ENCODE measurements at places on chromosomes 1 and 21. TPM values are rescaled to one million over a fixed set of nuclear protein-coding genes. Genes with fewer than 3 reads are reported as not detected.
A peak's percentile ranks its signal among the peaks of the same experiment; 100 is the strongest.

DNA sequence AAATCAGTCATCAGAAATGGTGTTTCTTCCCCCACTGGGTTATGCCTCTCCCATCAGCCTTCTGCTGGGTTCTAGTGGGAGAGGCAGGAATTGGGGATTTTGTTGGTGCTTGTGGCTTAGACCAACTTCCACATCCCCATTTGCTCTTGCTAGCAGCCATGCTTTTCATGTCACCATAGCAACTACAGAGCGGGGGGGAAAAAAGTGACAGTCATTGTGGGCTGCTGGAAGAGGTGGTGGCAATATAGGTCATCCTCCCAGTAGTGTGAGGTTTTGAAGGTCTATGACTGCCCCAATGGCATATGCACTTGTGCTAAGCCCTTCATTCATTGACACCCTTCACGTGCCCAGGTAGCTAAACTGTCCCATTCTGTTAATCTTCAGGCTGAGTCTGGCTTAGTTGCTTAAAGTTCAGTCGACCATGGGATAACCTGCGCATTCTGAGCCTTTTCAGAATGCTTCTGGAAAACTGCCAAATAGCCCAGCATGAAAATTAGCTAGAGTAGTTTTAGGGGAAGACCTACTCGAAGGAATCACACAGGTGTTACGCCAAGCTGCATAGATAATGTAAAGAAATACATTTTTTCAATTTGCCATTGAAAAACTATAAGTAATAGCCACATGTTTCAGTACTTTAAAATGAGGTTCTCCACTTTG lies 53.7 kb upstream of the ZNF326 start:
- no peak for DNase-seq

- no peak for DNase-seq
Measured at GRCh38 chr1:38336961-38337360, 290.4 kb upstream of the POU3F1 start.

DNA sequence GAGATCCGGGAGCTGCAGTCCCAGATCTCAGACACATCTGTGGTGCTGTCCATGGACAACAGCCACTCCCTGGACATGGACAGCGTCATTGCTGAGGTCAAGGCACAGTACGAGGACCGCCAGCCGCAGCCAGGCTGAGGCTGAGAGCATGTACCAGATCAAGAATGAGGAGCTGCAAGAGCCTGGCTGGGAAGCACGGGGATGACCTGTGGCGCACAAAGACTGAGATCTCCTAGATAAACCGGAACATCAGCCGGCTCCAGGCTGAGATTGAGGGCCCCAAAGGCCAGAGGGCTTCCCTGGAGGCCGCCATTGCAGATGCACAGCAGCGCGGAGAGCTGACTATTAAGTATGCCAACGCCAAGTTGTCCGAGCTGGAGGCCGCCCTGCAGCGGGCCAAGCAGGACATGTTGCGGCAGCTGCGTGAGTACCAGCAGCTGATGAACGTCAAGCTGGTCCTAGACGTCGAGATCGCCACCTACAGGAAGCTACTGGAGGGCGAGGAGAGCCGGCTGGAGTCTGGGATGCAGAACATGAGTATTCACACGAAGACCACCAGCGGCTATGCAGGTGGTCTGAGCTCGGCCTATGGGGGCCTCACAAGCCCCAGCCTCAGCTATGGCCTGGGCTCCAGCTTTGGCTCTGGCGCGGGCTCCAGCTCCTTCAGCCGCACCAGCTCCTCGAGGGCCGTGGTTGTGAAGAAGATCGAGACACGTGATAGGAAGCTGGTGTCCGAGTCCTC lies 25.5 kb downstream of the ETV3L start:
- peak; percentile 28 for DNase-seq

DNA sequence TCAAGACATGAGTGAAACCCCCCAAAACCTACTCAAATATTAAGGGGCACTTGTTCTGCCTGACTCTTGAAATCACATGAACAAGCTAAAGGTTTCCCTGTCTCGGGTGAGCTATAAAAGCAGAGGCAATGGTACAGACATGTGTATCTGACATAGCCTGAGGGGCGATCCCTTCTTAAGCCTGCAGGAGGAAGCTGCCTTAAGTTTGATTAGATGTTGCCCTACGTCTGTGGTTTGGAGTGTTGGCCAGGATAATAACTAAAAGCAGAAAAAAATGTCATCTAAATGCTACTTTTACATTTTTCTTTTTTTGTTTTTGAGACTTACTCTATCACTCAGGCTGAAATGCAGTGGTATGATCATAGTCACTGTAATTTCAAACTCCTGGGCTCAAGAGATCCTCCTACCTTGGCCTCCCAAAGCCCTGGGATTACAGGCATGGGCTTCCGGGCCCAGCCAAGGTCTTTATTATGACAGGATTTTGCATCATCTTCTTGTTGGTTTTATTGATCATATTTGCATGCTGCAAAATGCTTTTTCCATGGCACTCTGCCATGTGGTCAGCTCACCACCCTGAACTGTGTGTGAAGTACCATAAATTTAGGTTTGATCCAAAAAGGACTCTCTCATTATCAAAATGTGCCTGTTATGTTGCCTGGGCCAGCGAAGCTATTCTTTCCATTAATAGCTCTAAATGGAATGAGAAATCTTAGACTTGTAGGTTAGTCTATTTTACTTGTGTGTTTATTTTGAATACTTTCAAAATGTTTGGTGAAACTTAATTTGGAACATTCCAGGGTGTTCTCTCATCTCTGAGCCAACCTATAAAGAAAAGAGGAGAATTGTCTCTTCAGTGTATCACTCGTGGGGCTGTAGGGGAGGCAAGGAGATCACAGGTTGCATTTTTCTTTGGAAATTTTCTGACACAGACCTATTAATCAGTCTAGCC lies 15.0 kb upstream of the HMGN1 start:
- no peak for DNase-seq

DNA sequence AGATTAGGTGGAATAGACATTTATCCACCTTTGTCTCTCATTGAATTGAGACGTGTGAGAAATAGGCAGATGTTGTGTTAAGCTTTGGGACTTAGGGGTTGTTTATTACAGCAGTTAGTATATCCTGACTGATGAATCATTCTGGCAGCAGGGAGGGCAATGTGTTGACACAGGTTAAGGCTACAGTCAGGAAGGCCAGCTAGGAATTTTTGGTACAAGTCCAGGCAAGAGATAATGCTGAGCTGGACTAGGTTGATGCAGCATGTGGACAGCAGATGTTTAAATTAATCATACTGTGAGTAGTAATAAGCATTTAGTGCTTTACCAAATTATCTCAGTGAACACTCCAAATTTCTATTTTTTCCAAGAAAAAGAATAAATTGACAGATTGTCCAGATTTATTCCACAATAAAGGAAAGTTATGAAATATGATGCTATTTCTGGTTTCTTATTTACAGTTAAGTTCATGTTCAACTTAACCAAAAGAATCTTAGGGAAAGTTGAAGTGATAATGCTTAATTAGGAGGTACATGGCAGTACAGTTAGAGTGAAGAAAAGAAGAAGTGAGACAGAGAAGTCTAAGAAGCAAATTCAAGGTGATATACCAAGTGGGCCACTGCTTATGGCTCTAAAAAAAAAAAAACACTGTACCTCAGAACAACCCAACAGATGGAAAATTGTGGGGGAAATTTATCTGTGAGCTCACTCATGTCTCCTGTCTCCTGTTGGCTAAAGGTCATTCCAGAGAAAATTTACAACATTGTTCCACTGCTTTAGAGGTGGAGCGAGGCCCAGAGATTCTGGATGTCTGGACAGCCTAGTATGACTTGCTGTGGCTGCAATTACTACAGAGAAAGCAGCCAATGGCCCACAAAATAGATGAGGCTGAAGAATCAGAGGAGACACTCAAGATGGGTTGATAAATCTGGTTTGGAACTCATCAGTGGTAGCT lies 102.7 kb upstream of the C21orf91 start:
- DNase-seq: no peak

DNA sequence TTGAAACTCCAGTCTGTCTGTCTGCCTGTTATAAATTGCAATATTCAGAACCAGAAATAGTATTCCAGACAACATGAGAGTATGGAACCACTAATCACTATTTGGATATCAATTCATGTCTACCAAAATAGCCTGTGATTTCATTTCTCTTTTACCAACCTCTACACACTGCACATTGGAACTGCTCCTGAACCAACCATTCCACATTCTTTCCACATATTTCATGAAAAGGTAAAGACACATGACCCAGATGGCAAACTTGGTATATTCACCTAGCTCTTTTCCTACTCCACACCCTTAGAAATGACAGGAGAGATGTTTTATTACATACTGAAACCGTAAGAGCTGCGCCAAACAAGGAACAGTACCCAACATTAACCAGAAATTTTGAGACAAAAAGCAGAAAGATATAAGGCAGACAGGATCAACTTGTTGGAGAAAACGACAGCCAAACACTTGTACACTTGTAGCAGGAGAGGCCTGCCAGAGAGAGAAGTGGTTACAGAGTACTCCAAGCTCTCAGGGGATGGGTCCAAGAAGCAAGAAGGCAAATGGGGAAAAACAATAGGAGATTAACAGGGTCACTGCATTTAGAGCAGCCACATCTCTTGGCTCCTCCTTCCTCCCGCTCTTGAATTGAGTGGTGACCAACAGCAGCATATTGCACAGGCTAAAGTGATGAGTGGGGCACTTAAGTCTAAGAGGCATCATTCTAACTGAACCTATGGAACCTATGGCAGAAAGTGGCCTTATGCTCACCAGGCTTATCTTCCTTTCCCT lies 148.7 kb downstream of the SETD4 start:
- DNase-seq: no peak

GRCh38 chr1:1111516-1112236 lies 4.2 kb downstream of the C1orf159 start:
- DNase-seq: no peak

DNA sequence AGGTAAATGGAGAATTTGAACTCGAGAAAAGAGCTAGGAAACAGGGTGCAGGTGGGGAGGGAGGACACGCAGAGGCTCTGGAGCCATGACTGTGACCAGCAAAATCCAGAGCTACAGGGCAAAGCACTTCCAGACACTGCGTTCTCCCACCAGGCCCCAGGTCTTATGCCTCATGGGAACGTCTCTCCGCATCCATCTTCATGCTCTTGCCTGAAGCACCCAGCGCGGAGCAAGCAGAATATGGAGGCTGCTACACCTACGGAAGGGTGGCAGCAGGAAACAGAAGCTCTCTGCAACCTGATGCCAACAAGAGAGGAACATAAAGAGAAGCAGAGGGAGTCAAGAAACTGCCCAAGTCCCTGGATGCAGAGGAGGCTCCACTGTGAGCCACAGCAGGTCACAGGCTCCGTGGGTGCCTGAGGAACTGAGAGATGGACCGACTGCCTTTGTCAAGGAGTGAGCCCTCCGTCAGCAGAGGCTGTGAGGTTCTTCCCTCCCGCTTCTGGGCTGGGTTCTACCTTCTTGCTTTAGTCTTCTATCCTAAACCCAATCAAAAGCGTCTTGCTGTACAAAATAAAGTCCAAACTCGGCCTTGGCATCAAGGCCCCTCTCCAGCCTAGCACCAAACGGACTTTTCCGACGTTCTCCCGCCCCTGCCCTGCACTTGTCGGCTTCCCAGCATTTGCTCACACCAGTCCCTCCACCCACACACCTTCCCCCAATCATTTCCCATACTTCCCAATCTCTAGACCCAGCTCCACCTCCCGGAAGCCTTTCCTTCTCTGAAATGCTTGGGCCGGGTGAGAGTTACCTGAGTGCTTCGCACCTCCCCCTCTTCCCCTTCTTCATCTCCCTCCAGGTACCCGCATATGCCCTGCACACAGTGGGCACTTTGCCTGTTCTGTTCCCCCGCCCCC lies 930 bp downstream of the DHCR24 start:
- no peak for DNase-seq

DNA sequence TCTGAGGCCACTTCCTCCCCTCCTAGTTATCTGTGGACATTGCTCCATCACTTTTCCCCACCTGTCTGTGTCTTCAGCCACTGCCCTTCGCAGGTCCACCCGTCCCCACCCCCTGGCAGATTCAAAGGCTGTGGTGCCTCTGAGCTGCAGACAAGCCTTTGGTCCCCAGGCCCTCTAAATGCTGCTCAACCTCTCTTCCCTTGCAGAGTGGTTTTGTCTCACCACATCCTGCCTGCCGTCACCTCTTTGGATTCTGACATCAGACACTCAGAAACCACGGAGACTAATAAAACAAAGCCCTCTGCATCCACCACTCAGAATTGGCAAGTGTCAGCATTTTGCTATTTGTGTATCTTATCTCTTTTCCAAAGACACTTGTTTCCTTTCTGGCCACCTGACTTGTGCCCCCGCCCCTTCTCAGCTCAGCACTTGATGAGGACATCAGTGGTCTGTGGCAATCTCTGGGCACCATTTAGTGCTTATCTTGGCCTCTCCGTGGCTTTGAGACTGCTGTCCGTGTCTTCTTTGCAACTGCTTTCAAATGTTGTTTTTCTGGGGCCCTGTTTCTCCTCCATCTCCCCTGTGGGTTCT lies 7.7 kb downstream of the CNIH3 start:
- no peak for DNase-seq

DNA sequence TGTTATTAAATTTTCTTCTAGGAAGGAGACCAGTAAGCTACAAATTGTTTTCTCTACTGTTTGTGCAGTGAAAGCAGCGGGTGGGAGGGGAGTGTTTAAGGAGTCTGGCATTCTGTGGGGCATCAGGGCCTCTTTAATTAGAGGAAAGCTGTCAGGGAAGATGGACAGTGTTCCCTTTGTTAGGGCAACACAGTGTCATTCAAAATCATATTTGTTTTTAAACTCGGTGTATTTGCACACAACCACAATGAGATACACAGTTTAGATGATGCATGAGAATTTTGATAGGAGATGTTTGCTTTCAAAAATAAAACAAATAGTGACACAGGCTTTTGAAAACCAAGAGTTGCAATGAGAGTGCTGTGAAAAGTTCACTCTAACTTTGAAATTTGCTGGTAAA lies 15.1 kb upstream of the ST6GALNAC3 start:
- DNase-seq: no peak

DNA sequence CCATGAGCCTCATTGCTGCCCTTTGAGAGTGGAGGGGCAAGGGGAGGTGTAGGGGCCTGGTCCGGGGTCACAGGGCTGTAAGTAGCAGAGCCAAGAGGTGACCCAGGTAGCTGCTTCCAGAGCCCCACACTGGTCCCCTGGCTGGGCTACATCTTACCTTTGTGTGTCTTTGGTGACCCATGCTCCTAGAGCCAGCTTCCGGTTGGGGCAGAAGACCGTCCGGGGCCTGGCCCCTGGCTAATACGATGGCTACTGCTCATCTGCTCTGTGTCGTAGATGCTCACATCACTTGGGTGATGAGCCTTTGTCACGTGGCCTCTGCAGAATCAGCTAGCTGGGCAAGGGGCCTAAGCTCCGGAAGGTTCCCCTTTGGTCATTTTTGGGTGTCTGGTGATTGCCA lies 20.6 kb downstream of the ABCG1 start:
- DNase-seq: no peak

GRCh38 chr1:36961062-36961615 lies 73.2 kb downstream of the GRIK3 start:
- DNase-seq: no peak

KCNQ4 gene
- polyA plus RNA-seq: 2.4 TPM

NTMT2 gene
- polyA plus RNA-seq: 0.18 TPM

C1QA gene
- 12.9 TPM for polyA plus RNA-seq
